T-helper 17 cell (primary cell): ENCODE measurements at places on chromosomes 16 and 17. TPM values are rescaled to one million over a fixed set of nuclear protein-coding genes. Genes with fewer than 3 reads are reported as not detected.

ALDH3A1 gene
- total RNA-seq = not detected

OMG gene
- total RNA-seq = 0.60 TPM

IKZF3 gene
- total RNA-seq = 113 TPM

LGALS9B gene
- total RNA-seq = not detected

MYL4 gene
- not detected for total RNA-seq

CHST5 gene
- not detected for total RNA-seq

CD300A gene
- total RNA-seq = 9.6 TPM

CHP2 gene
- not detected for total RNA-seq

KRTAP3-1 gene
- not detected for total RNA-seq

TBC1D28 gene
- not detected for total RNA-seq

PPP1R27 gene
- total RNA-seq = not detected

CHST6 gene
- not detected for total RNA-seq

SMIM22 gene
- not detected for total RNA-seq

MYH10 gene
- total RNA-seq = 0.42 TPM

GRCh38 chr16:4404967-4405696 lies 11.3 kb downstream of the CORO7 start:
- H3K27ac ChIP-seq = peak overlapping the region; percentile 91
- peaks cover 25% of the 10 kb centered on the region for H3K4me1 ChIP-seq
- peak overlapping the region; percentile 80 for H3K4me3 ChIP-seq
- no peaks in the 10 kb centered on the region for H3K27me3 ChIP-seq
- peaks cover 13% of the 10 kb centered on the region for H3K36me3 ChIP-seq

- no peak overlapping the region for H3K4me3 ChIP-seq
- H3K27me3 ChIP-seq = no peaks in the 10 kb centered on the region
- H3K27ac ChIP-seq = no peak overlapping the region
- H3K4me1 ChIP-seq = peaks cover 2% of the 10 kb centered on the region
Measured at GRCh38 chr17:72697602-72698146, 394.8 kb downstream of the SLC39A11 start.

GRCh38 chr17:39318636-39319035 lies 82.8 kb downstream of the FBXL20 start:
- no peaks in the 10 kb centered on the region for H3K27me3 ChIP-seq
- no peak overlapping the region for H3K4me3 ChIP-seq
- peaks cover 8% of the 10 kb centered on the region for H3K36me3 ChIP-seq
- H3K27ac ChIP-seq = no peak overlapping the region
- no peak for DNase-seq

DNA sequence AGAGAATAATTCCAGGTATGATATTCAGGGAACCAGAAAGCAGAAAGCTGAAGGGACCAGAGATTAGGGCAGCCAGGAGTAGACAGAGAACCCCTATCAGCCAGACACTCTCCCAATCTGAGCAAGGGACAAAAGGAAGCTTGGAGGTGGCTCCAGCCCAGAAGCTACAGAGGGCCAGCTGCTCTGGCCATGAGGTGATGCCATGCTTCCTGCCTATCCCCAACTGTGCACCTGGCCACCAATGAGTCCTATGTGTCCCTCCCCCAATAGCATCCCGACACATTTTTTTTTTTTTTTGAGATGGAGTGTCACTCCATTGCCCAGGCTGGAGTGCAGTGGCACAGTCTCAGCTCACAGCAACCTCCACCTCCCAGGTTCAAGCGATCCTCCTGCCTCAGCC lies 30.0 kb downstream of the NSMCE1 start:
- H3K4me1 ChIP-seq = peaks cover 53% of the 10 kb centered on the region
- DNase-seq = no peak
- peak overlapping the region; percentile 89 for H3K4me3 ChIP-seq
- peak overlapping the region; percentile 100 for H3K27ac ChIP-seq
- no peaks in the 10 kb centered on the region for H3K27me3 ChIP-seq

DNA sequence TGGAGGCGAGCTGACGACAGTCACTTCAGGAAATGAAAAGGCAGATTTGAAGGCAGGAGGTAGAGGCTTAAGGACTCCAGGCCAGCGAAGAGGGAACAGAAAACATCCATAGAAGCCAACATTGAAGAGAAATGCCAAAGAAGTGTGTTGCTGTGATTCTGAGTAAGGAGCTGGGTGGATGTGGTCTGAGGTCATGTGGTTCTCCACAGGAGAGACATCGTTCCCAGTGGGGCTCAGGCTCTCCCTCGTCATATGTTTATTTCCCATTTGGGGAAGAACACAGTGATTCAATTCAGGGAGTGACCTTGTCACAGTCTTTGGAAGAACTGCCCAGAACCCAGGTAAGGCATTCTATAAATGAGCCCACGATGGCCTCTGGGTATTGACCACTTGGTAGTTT lies 6.6 kb upstream of the PMP22 start:
- H3K27me3 ChIP-seq = peaks cover 24% of the 10 kb centered on the region
- H3K4me1 ChIP-seq = peaks cover 5% of the 10 kb centered on the region
- H3K27ac ChIP-seq = no peak overlapping the region

DNA sequence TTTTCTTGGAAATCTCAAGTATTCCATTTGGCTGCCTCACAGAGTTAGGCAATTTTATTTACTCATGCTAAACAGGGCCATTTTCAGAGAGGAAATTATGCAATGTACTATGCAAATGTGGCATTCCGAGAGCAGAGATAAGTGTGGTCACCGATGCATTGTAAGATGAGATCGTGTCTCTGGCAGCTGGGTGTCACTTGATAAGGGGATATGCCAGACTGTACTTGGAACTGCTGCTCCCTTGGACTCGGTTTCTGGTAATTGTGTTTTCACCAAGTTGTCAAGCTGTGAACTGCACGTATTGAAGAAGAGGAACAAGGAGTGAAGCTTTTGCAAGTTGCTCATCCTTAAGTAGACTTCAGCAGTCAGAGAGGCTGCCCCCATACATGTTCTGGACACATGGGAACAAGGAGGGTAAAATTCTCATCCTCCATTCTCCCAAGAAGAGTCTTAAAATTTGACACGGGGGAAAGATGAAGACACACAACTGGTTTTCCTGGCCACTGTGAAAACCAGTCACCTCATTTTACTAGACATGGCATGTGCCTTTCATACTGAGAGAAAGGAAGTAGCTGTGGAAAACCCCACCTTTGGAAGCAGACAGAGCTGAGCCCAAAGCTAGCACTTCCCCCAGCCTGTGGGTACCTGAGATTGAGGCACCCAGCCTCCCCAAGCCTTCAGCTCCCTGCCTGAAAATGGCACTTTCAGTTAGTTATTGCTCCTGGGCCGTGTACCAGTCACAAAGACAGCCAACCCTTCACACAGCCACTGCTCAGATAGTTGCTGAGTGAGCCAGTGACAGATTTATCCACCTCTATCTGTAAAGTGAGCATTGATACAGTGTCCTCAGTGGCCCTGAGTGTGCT lies 150.7 kb downstream of the SOCS1 start:
- H3K4me1 ChIP-seq = peaks cover 26% of the 10 kb centered on the region
- no peaks in the 10 kb centered on the region for H3K27me3 ChIP-seq
- DNase-seq = no peak
- peak overlapping the region; percentile 43 for H3K4me3 ChIP-seq
- H3K27ac ChIP-seq = peak overlapping the region; percentile 85
- no peaks in the 10 kb centered on the region for H3K36me3 ChIP-seq

DNA sequence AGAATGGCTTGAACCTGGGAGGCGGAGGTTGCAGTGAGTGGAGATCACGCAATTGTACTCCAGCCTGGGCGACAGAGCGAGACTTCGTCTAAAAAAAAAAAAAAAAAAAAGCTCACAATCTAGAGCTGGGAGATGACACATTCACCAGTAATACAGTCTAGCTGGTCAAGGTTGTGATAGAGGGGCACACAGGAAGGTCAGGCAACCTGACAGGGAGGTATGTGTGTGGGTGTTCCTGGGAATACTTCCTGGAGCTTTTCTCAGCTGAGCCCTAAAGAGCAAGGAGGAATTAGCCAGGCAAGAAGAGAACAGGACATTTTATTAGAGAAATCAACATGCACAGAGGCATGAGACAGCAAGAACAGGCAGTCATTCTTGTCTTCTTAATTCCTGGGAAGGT lies 216.7 kb downstream of the SHISA9 start:
- DNase-seq = no peak
- no peak overlapping the region for H3K27ac ChIP-seq
- H3K36me3 ChIP-seq = no peaks in the 10 kb centered on the region
- no peaks in the 10 kb centered on the region for H3K4me1 ChIP-seq

- H3K36me3 ChIP-seq = peaks cover 17% of the 10 kb centered on the region
- peaks cover 32% of the 10 kb centered on the region for H3K4me1 ChIP-seq
- no peak for DNase-seq
Measured at GRCh38 chr17:65055280-65055707, 1.2 kb downstream of the GNA13 start.

- DNase-seq = no peak
- H3K27me3 ChIP-seq = no peaks in the 10 kb centered on the region
- no peak overlapping the region for H3K4me3 ChIP-seq
- peaks cover 13% of the 10 kb centered on the region for H3K4me1 ChIP-seq
- no peak overlapping the region for H3K27ac ChIP-seq
Measured at GRCh38 chr16:367333-367903, 2.9 kb downstream of the MRPL28 start.

GRCh38 chr17:39923836-39924690 lies 3.3 kb downstream of the ORMDL3 start:
- no peak for DNase-seq
- no peaks in the 10 kb centered on the region for H3K27me3 ChIP-seq
- peaks cover 7% of the 10 kb centered on the region for H3K36me3 ChIP-seq
- H3K27ac ChIP-seq = peak overlapping the region; percentile 97
- peak overlapping the region; percentile 94 for H3K4me3 ChIP-seq
- peaks cover 51% of the 10 kb centered on the region for H3K4me1 ChIP-seq

GRCh38 chr17:77677211-77677610 lies 281.3 kb upstream of the TNRC6C start:
- H3K4me3 ChIP-seq = no peak overlapping the region
- no peak for DNase-seq
- peaks cover 10% of the 10 kb centered on the region for H3K36me3 ChIP-seq
- no peak overlapping the region for H3K27ac ChIP-seq

DNA sequence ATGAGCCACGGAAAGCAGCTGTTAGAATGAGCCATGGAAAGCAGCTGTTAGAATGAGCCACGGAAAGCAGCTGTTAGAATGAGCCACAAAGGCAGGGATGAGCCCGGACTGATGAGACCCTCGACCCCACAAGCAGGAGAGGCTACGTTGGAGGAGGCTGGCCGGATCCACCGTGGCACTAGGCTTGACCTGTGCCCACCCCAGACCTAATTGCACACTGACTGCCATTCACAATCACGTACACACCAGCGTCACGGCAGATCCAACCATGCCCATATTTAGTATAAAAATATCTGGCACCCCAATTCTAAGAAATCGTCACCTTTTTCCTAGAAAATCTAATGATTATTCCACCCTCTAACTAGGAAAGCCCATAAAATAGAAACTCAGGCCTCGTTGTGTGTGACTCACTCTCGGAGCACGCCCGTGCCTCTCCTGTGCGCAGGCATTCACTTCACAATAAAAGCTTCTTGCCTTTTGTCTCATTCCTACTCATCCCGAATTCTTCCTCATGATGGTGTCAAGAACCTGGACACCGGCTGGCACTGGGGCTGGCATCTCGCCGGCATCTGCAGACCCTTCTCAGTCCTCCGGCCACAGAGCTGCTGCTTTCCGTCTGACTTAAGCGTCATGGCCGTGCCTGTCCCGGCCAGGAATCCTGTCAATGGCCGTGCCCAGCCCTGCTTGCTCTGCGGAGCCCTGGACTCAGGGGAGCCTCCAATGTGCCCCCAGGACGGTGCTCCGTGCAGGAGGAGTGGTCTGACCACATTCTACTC lies 5.5 kb upstream of the SECTM1 start:
- no peak overlapping the region for H3K27ac ChIP-seq
- H3K4me1 ChIP-seq = peaks cover 15% of the 10 kb centered on the region
- no peaks in the 10 kb centered on the region for H3K27me3 ChIP-seq
- H3K4me3 ChIP-seq = peak overlapping the region; percentile 28
- DNase-seq = no peak

- H3K4me1 ChIP-seq = peaks cover 29% of the 10 kb centered on the region
- no peaks in the 10 kb centered on the region for H3K27me3 ChIP-seq
- H3K36me3 ChIP-seq = peaks cover 7% of the 10 kb centered on the region
- DNase-seq = no peak
Measured at GRCh38 chr17:50348522-50349242, 2.8 kb downstream of the XYLT2 start.

- H3K4me3 ChIP-seq = no peak overlapping the region
- H3K27ac ChIP-seq = no peak overlapping the region
- H3K4me1 ChIP-seq = peaks cover 9% of the 10 kb centered on the region
- H3K36me3 ChIP-seq = peaks cover 2% of the 10 kb centered on the region
- no peak for DNase-seq
Measured at GRCh38 chr17:39972271-39972670, 8.3 kb upstream of the PSMD3 start.

- peaks cover 11% of the 10 kb centered on the region for H3K4me1 ChIP-seq
- DNase-seq = no peak
Measured at GRCh38 chr16:1375741-1376410, 24.1 kb downstream of the GNPTG start.

GRCh38 chr17:7897773-7898172 lies 9.2 kb downstream of the CHD3 start:
- no peak overlapping the region for H3K4me3 ChIP-seq
- no peak for DNase-seq
- peaks cover 29% of the 10 kb centered on the region for H3K36me3 ChIP-seq
- H3K4me1 ChIP-seq = peaks cover 17% of the 10 kb centered on the region
- H3K27ac ChIP-seq = peak overlapping the region; percentile 91

DNA sequence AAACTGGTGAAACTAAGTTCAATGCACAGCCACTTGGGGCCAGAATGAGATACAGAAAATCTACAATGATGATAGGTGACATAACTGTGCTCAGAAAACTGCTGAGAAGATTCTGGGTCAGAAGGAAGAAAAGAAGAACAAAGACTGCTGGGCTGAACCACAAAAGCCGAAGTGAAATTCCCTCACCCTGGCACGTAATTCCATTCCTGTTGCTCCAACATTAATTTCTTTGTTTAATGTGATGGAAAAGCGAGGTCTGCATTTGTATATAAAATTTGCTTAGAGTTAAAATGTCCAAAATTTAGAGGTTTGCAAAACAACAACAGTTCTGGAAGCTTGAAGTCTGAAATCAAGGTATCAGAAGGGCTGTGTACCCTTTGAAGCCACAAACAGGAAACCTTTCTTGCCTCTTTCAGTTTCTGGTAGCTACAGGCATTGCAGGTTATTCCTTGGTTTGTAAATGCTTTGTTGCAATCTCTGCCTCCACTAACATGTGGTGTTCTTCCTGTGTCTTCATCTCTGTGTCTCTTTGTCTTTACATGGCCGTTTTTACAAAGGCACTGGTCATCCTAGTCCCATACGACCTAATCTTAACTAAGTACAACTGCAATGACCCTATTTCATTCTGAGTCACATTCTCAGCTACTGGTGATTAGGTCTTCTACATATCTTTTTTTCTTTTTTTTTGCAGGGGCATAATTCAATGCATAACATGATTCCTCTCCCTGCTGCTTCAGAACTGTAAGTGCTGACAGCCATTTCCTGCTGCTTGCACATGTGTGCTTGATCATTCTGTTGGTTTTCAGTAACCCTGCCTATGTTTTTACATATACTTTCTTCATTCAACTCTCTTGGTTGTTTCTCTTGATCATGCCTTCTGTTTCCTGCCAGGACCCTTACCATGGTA lies 603.0 kb upstream of the CDH8 start:
- DNase-seq = no peak
- H3K36me3 ChIP-seq = no peaks in the 10 kb centered on the region
- H3K4me3 ChIP-seq = no peak overlapping the region
- no peaks in the 10 kb centered on the region for H3K27me3 ChIP-seq
- H3K27ac ChIP-seq = no peak overlapping the region

GRCh38 chr16:59173408-59173831 lies 439.3 kb upstream of the GOT2 start:
- H3K36me3 ChIP-seq = no peaks in the 10 kb centered on the region
- H3K27ac ChIP-seq = no peak overlapping the region
- no peaks in the 10 kb centered on the region for H3K27me3 ChIP-seq
- DNase-seq = no peak
- H3K4me1 ChIP-seq = no peaks in the 10 kb centered on the region

GRCh38 chr17:37081287-37081686 lies 132.5 kb downstream of the AATF start:
- DNase-seq = no peak
- no peak overlapping the region for H3K4me3 ChIP-seq
- H3K4me1 ChIP-seq = peaks cover 2% of the 10 kb centered on the region
- H3K27ac ChIP-seq = no peak overlapping the region
- no peaks in the 10 kb centered on the region for H3K27me3 ChIP-seq
